ENCODE measurements at places on chromosomes 2 and 18. TPM values are rescaled to one million over a fixed set of nuclear protein-coding genes. Genes with fewer than 3 reads are reported as not detected.

SLC40A1 gene
- total RNA-seq: 80.9 TPM

GRCh38 chr2:128584296-128584890 is 265.7 kb upstream of the HS6ST1 start:
- DNase-seq: peak; percentile 45

DNA sequence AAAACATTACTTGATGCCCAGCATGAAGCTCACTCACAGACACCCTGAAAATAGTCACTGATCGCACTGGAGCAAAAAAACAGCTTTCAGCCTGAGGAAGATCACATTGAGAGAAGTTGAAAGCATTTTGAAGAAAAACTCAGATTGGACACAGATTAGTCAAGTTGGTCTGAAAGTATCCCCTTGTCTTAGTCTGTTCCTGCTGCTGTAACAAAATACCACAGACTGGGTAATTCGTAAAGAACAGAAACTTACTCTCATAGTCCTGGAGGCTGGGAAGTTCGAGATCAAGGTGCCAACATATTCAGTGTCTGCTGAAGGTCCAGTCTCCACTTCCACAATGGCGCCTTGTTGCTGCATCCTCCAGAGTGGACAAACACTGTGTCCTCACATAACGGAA is 14.2 kb upstream of the NDUFV2 start:
- no peak for DNase-seq

- DNase-seq: no peak
Observed at GRCh38 chr2:33081691-33082090, 134.9 kb downstream of the LTBP1 start.

DNA sequence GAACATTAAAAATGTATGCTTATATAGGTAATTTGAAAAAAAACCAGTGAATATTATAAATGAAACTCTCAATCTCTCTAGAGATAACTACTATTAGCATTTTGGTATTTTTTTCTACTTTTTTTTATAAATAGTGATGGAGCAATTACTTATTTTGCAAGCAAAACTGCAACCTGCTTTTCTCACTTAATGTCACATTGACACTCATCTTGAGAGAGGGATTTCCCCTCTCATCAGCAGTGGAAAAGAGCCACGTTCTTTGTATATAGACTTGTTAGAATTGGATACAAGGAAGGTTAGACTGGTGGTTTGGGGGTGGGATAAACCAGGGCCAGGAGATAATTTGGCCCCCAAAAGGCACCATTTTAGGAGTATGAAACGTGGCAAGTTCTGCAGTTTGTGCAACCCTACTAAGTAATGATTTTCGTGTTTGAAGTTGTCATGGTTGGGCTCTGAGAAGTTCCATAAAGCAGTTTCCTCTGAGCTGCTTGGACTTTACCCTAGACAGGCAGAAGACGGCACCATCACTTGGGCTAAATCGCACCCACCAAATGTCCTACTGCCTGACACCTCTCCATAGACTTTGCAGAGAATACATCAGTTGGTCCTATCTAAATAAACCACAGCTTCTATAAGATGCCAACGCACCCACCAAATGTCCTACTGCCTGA is 194.0 kb downstream of the ACTR3 start:
- DNase-seq: no peak

RND3 gene
- 39.6 TPM for total RNA-seq

DNA sequence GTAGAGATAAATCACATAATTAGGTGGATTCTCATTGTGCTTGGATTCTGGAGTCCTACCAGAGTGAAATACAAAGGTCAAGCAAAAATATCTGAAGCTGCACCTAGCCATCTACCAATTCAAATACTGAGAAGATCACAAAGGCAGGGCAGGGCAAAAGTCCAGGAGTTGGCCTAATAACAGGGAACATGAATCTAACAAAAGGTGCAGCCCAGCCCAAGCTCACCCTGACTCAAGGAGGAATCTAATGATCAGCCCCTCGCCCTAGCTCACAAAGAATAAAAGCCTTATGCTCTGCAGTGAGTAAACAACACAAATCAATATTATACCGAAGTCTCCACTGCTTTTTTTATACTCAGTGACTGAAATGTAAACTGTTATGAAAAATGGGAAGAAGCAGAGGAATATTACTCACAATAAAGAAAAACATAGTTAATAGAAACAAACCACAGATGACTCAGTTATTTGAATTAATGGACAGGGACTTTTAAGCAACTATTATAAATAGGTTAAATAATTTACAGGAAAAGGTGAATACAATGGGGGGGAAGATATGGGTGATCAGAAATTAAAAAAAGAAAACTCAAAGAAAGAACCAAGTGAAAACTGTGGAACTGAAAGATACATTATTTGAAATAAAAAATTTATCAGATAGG is 49.5 kb downstream of the ANTXR1 start:
- DNase-seq: no peak

DNA sequence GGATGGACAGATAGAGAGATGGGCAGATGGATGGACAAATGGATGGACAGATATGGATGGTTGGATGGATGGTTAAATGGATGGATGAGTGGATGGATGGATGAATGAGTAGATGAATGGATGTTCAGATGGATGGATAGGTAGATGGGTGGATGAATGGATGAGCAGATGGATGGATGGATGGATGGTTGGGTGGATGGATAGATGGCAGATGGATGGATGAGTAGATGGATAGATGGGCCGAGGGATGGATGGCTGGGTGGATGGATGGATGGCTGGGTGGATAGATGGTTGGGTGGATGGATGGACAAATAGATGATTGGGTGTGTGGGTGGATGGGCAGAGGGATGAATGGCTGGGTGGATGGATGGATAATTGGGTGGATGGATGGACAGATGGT is 98.9 kb upstream of the OTOS start:
- DNase-seq: no peak

DNA sequence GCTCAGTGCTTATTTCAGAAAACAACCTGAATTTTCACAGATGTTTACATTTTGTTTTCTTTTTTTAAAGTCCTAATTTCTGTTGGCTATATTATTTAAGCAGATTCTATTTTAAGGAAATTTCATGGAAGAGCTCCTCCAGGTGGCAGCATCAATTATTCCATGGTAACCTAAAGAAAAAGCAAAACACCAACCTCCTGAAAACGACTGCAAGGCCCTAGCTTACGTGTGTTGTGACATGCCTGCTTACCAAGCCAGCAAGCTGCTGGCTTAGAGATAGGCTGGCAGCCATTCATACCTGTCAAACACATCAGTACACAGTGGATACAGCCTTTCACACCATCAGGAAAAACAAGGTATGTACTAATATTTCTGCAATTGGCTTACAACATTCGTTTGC is 64.9 kb downstream of the LPIN2 start:
- no peak for DNase-seq

DNA sequence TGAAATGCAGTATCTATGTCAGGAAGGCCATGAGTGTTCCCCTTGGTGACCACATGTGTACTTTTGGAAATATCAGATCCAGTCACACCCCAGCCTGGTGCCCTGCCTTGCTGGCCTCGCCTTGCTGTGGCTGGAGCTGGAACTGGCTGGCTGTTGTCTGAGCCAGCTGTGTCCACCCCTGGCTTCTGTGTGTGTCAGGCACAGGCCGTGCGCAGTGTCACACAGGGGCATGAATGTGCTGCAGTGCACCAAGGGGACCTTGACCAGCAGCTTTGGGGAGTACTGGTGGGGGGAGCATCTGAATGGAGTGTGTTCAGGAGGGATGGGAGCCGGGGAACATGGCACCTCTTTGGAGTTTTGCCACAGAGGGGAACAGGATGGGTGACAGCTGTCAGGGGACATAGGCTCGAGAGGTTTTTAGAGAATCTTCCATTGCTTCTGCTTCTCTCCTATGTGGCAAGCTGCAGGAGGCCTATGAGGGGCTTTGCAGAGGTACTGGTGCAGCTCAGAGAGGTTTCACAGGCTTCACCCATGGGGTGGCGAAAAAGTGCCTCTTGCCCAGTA is 44.7 kb upstream of the FAHD2A start:
- no peak for DNase-seq

ZNF804A gene
- not detected for total RNA-seq

- no peak for DNase-seq
Observed at GRCh38 chr2:221203856-221204255, 368.2 kb downstream of the EPHA4 start.

C2orf72 gene
- total RNA-seq: not detected

GRCh38 chr2:226467221-226467620 is 332.4 kb downstream of the IRS1 start:
- no peak for DNase-seq

DNA sequence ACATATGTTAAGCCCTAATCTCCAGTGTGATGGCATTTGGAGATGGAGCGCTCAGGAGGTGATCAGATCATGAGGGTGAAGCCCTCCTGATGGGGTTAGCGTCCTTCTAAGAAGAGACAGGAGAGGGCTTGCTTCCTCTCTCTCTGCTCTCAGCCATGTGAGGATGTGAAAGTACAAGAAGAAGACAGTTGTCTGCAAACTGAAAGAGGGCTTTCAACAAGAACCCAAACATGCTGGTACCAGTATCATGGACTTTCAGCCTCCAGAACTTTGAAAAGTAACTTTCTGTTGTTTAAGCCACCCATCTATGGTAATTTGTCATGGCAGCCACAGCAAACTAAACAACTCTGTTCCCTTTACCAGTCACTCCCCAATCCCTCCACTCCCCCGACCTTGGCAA is 47.4 kb downstream of the CACNB4 start:
- DNase-seq: no peak

DNA sequence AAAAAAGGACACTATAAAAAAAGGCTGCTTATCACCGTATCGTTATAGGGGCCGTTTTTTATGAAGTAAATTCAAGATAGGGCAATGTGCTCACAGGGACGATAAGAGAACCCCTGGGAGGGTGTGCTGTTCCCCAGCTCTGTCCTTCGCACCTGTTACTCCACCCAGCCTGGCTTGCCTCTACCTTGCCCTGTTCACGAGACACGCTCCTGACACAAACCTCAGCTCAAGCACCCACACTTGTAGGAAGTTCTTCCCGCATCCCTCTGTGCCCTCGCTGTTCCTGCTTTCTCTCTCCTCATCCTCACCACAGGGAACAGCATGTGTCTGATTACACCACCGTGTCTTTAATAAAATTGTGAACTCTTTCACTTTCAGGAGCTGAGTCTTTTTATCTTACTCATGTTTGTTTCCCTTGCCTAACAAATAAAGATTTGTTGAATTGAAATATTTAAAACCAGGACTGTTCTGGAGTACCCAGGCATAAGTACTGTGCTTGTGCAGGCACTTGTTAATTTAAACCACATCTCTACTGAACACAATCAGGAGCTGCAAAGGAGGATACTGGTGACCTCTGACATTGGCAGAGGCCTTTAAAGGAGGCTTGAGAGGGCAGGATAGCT is 26.0 kb upstream of the KIDINS220 start:
- DNase-seq: no peak

DNA sequence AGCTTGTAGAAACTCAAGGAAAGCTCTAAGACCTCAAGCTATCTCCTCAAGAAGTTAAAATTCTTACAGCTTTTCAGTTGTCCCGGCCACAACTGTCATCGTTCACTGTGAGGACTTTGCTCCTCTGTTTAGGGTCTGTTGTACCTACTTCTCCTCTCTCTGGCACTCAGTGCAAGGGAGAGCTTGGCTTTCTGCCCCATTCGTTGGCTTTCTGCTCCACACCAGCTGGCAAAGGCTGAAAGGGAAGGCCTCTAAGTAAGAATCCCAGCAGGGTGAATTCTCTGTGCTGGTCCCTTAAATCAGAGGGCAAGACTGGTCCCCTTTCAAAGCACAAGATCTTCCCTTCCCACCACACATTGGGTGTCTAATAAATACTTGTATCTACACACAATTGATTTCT is 17.3 kb downstream of the ZBTB7C start:
- DNase-seq: no peak

- DNase-seq: no peak
Observed at GRCh38 chr2:233217892-233218377, 33.5 kb upstream of the ATG16L1 start.

C1QL2 gene
- not detected for total RNA-seq

PID1 gene
- total RNA-seq: 51.1 TPM

SERPINB13 gene
- total RNA-seq: not detected

ALLC gene
- not detected for total RNA-seq

DNA sequence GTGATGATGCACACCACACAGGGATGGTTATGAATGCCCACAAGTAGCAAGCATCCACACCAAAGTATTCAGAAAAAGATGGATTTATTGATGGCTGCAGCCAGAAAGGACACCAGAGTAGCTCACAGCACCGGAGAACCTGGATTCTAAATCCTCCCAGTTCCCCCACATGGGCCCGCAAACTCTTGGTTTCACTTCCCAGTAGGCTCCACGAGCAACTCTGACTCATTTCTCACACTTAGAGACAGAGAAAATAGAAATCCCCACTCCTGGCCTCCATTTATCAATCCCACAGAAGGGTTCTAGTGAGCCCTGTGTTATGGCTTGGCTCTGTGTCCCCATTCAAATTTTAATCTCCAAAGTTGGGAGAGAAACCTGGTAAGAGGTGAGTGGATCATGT is 426.7 kb upstream of the MYT1L start:
- DNase-seq: no peak

DNA sequence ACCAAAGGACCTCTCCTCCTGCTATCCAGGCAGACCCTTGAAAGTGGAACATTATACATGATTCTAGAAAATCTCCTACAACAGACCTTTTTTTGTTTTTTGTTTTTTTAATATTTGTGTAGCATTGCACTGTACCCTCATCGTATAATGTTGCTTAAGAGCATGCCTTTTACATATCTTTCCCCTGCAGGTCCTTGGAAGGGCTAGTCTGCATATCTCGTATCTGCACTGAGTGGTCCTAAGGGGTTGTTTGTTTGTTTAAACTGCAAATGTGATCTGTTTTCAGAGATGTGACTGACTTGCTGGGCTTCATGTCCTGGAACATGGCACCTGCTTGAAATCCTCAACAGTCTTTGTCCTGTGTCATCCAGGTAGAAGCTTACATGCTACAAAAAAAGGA is 204.1 kb downstream of the FAM210A start:
- DNase-seq: no peak

GRCh38 chr2:101909760-101910159 is 82.0 kb upstream of the IL1R2 start:
- no peak for DNase-seq

LAMA1 gene
- 0.32 TPM for total RNA-seq

DNA sequence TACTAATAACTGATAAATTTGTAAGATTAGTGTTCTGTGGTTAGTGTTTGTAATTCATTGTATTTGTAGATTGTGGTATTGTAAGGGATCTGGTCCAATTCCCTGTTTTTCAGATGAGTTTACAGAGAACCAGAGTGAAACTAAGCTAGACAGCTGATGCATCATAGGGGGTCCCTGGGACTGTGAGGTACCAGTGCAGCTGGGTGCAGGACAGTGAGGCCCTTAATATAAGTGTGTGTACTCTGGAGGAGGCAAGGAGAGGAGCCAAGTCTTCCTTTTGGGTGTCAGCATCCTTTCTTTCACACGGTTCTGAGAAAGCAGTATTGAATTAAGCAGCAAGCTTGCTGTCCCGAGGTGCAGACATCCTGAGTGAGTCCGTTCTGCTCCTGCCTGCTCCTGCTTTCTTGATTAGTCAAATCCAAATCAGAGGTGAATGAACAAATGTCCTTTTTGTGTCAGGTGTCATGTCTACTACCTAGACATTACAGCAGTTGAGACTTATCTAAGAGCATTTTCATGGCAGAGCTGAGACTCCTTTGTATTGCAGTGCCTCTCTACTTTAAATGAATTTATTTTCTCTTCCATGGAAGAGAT is 194.9 kb downstream of the MCFD2 start:
- no peak for DNase-seq

Measured in esophagus muscularis mucosa (tissue), 4 donors.